Adipose tissue (tissue), 3 donors: ENCODE measurements at places on chromosomes 3 and 15. TPM values are rescaled to one million over a fixed set of nuclear protein-coding genes. Genes with fewer than 3 reads are reported as not detected.

Gene PLA2G4E
- not detected for polyA plus RNA-seq

Gene GHSR
- not detected for polyA plus RNA-seq

Gene LMCD1
- polyA plus RNA-seq: 28.7 TPM

Gene NEIL1
- polyA plus RNA-seq: 21.4 TPM

Gene IL5RA
- 0.07 TPM for polyA plus RNA-seq

Gene STRIT1
- 0.84 TPM for polyA plus RNA-seq

Gene TNFAIP8L3
- polyA plus RNA-seq: 17.5 TPM

Gene FEZF2
- not detected for polyA plus RNA-seq

Gene ECE2
- polyA plus RNA-seq: 5.5 TPM

Gene SNX4
- 14.0 TPM for polyA plus RNA-seq

Gene FANCI
- 1.5 TPM for polyA plus RNA-seq

Gene C3orf85
- not detected for polyA plus RNA-seq

Gene OXTR
- polyA plus RNA-seq: 0.09 TPM

Gene GOLGA8S
- 0.18 TPM for polyA plus RNA-seq

Gene DPPA2
- polyA plus RNA-seq: not detected

Gene GRK7
- 0.03 TPM for polyA plus RNA-seq

Gene CP
- polyA plus RNA-seq: 5.2 TPM

Gene GOLGA6A
- not detected for polyA plus RNA-seq

Gene AGBL1
- not detected for polyA plus RNA-seq

Gene MYRIP
- 1.1 TPM for polyA plus RNA-seq

Gene BRK1
- polyA plus RNA-seq: 194 TPM

Gene GPR149
- polyA plus RNA-seq: not detected

Gene RPP14
- polyA plus RNA-seq: 7.3 TPM

Gene HYAL2
- 80.3 TPM for polyA plus RNA-seq

Gene SMCO1
- polyA plus RNA-seq: not detected

Gene PARP15
- polyA plus RNA-seq: 0.79 TPM

Gene ERC2
- polyA plus RNA-seq: 0.54 TPM

Gene UCN2
- polyA plus RNA-seq: not detected

Gene GOLGA8G
- not detected for polyA plus RNA-seq

Gene HRG
- not detected for polyA plus RNA-seq

Gene GOLGA6B
- not detected for polyA plus RNA-seq

Gene LYZL4
- polyA plus RNA-seq: not detected

Gene NAA50
- 76.7 TPM for polyA plus RNA-seq
